ENCODE measurements at places on chromosomes 12 and 14. TPM values are rescaled to one million over a fixed set of nuclear protein-coding genes. Genes with fewer than 3 reads are reported as not detected.

NR1H4 gene
- total RNA-seq, result 0.13 TPM

DBX2 gene
- 0.13 TPM for total RNA-seq

PLEK2 gene
- 0.62 TPM for total RNA-seq

KCNC2 gene
- not detected for total RNA-seq

KRT79 gene
- total RNA-seq, result not detected

C14orf132 gene
- 18.7 TPM for total RNA-seq

DPPA3 gene
- total RNA-seq, result not detected

SPTB gene
- 14.8 TPM for total RNA-seq

DNA sequence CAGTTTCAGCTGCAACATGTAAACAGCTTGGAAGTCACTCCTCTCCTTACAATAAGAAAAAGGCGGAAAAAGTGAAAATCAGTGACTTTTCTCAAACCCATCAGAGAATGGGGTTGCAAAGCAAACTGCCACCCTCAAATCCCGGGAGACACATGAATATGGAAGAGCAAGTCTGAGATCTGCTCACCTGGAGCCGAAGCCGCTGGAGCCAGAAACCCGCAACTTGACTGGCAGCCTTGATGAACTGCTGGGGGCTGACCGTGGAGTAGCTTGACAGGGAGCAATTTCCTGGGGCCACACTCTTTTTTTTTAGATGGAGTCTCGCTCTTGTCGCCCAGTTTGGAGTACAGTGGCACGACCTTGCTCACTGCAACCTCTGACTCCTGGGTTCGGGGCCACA lies 208.2 kb downstream of the KIF26A start:
- DNase-seq, result no peak

- no peak for DNase-seq
Observed at GRCh38 chr14:89524990-89525667, 108.1 kb upstream of the FOXN3 start.

DNA sequence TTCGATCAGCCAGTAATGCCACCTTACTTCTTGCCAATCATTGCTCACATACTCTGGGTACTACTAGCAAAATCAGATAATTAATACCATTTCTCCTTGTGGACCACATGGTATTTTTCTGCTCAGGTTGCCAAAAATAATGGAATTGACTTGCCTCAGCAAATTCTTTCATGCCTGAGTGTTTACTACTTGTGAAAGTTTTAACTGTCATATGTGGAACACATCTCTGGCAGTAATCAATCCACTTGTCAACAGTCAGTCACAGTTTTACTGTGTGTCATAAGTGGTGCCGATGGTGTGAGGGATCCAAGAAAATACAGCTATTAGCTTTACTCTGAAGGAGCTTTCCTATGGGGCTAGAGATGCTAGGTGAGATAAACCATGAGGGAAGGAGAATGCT lies 55.3 kb upstream of the ATF1 start:
- no peak for DNase-seq

DNA sequence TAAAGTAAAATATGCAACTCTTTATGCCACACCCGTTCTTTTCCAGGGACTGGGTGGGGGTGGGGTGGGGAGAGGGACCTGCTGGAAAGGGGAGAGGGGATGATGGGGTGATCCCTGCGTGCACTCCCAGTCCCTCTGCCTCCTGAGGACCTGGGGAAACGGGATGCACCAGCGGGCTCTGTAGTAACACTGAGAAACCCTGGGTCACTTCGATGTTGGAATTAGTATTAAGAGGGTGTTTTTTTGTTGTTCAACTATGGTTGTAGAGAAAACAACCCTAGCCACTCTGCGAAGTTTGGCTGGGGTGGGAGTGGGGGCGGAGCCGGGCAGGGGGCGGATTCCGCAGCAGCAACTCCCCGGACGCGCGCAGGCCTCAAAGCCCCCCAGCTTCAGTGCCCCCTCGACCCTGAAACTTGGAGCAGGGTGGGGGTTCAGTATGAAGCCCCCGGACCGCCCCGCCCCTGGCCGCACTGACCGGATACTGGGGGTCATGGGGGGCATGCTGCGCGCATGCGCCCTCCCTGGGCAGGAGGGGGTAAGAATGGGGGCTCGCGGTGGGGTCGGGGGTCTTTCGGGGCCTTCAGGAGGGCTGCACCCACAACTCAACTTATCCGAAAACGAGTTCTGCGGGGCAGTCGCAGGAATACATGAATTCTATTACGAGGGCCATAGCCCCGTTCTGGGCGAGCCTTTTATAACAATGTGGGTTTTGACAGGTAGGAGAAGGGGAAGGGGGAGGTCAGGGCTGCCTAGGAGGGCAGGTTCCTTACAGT lies 1.3 kb upstream of the ARHGEF25 start:
- DNase-seq, result peak; percentile 76

GRCh38 chr12:64674367-64674922 lies 64.2 kb downstream of the RASSF3 start:
- DNase-seq, result no peak

GRCh38 chr14:70315942-70316341 lies 43.5 kb downstream of the COX16 start:
- no peak for DNase-seq

DNA sequence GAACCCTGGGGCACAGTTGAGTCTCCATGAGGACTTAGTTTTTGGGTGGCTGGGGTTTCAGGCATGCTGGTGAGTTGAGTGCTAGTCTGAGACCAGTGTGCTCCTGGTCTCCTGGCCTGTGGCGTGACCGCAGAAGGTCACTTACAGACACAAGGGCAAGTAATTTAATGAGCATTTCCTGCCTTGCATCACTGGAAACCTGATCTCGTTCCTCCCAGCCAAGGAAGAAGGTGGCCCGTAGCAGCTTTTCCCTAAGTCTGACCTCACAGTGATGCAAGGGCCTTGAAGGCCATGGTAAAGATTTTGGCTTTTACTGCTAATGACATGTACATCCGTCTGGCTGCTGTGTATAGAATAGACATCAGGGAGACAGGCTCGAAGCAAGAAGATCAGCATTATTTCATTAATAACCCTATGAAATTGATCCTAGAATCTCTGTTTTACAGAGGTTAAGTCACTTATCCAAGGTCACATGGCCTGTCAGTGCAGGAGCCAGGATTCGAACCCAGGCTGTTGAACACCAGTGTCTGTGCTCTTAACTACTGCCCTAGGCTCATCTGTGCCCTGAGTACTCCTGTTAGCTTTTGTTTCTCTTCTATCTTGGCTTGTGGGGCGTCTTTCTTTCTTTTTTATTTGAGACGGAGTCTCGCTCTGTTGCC lies 4.6 kb downstream of the TMEM120B start:
- peak; percentile 67 for DNase-seq

DNA sequence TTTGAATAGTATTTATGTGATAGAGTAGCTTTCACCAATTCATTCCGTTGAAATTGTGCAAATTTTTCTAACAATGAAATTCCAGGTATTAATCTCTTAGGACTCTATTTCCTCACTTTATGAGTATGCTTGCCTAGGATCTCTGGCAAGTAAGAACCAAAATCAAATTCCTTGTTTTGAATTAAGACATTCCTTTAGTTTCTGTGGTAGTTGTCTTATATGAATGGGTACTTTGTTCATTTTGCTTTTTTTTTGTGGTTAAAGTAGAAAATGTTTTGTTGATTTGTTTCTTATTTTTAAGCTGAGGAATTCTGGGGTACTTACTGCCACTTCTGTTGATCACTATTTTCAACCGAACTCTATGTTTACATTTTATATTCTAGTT lies 59.8 kb downstream of the KITLG start:
- DNase-seq, result no peak

DNA sequence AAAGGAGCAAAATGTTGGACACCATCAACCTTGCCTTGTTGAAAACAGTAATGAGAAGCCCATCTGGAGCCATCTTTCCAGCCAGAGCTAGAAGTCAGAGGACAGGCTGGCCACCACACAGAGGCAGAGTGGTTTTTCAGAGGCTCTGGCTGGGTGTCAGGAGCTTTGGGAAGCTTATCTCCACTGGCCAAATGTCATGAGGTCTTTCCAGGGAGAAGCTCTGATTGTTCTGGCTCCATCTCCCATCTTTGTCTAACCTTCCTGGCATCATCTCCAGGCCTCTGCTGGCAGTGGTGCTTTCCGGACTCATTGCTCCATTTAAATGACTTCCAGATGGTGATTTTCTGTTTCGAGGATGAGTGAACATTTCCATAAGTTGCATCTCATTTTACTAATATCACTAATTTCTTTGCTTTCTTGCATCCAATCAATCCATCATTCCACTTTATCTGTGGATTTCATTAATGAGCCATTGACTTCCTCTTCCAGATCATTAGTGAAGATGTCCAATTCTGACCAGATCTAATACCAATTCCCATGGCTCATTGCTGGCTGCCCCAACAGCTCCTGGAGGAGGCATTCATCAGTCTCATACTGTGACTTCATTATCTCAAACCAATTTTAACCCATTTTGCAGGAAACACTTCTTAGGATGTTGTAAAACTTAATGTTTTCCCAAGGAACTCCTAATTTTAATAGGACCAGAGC lies 35.3 kb upstream of the TMTC1 start:
- DNase-seq, result peak; percentile 63

GRCh38 chr14:63245893-63246292 lies 41.6 kb downstream of the RHOJ start:
- DNase-seq, result no peak

GRCh38 chr14:92603309-92604242 lies 90.0 kb downstream of the RIN3 start:
- DNase-seq, result no peak

- no peak for DNase-seq
Observed at GRCh38 chr14:69089046-69089445, 63.9 kb downstream of the DCAF5 start.

GRCh38 chr14:42222924-42223471 lies 616.3 kb downstream of the LRFN5 start:
- no peak for DNase-seq

DNA sequence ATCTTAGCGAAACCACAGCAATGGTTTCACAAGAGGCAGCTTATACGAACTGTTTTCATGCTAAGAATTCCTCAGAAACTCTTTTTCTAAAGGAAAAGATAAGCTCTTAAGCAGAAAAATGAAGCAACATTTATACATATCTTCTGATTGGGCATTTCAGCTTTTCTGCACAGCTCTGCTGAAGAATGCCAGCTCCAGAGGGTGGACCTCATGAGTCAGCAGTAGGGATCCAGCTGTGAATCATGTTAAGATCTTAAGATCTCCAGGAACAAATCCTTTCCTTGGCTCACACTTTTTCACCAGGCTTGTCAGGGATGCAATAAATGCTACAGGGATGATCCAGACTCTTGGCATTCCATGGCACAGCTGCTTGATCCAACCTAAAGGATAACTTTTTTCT lies 477.1 kb upstream of the CCDC196 start:
- no peak for DNase-seq

- DNase-seq, result no peak
Observed at GRCh38 chr12:108238474-108238873, 100.6 kb downstream of the CMKLR1 start.

DNA sequence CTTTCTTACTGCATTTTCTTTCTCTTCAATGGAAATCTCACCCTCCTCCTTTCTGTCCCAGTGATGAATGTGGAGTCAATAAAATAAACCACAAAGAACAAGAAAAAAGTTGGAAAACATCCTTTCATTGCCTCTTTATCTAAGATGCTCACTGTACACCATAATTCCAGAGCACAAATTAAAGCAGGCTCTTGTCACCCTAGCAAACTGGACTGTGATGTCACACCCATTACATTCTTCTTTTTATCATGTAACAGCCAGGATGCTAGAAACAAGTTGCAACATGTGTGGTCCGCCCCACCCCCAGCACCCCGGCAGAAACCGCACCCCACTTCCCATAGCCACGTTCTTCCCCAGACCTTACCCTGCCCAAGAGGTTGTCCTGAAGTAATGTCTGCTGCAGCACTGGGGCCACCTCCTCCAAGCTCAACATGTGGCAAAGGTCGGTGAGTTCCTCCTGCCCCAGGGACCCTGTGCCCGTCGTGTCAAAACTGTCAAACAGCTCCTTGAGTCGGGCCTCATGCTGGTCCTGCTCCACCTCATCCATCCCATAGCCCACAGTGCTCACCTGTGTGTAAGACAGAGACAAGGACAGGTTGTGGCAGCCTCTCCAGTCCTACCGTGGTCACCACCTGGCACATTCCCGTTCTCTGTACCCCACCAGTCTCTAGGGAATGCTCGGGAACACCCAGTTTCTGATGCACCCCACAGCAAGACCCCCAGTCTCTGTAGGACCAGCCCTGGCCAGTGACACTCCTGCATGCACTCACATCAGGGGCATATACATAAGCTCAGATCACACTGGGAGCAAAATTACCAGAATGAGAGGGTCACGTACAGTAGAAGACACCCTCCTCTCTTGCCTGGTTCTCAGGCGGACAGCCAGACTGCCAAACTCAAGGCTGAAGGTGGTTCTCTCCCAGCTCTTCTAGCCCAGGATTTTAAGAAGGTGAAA lies 9.2 kb downstream of the NIN start:
- DNase-seq, result no peak

- no peak for DNase-seq
Observed at GRCh38 chr12:41935911-41936310, 208.8 kb downstream of the GXYLT1 start.

GRCh38 chr12:105288311-105288996 lies 42.0 kb upstream of the C12orf75 start:
- DNase-seq, result no peak

DNA sequence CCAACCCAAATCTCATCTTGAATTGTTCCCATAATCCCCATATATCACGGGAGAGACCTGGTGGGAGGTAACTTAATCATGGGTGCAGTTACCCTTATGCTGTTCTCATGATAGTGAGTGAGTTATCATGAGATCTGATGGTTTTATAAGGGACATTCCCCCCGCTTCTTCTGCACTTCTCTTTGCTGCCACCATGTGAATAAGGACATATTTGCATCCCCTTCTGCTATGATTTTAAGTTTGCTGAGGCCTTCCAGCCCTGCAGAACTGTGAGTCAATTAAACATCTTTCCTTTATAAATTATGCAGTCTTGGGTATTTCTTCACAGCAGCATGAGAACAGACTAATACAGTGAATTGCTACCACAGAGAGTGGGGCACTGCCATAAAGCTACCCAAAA lies 179.1 kb downstream of the LRIG3 start:
- no peak for DNase-seq

DNA sequence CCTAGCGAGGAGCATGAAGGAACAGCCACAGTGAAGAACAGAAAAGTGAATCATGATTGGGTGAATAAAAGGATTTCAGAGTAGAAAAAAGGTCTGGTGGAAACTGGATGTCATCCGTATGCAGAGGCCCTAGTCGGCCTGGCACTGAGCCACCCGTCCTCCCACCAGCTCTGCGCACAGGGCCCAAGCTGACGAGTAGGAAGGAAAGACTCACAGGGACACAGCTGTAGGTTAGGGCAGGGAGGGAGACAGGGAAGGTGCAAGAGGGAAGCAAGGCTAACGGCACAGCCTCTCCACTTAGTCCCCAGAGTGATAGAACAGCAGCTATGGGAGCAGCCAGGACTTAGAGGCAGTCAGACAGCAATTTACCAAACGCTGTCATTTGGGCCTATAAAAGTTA lies 112.6 kb downstream of the KCNK10 start:
- DNase-seq, result no peak

- no peak for DNase-seq
Observed at GRCh38 chr12:42143452-42144157, 1.1 kb downstream of the GXYLT1 start.
